ENCODE measurements at places on chromosomes 12 and 14.

- DNase-seq, result no peak
Observed at GRCh38 chr14:64000749-64001148, 147.9 kb downstream of the SYNE2 start.

GRCh38 chr12:82971584-82971983 lies 284.9 kb downstream of the TMTC2 start:
- no peak for DNase-seq

- DNase-seq, result peak; percentile 32
Observed at GRCh38 chr12:114625294-114625851, 58.6 kb downstream of the TBX3 start.

GRCh38 chr14:58887931-58888330 lies 250.2 kb downstream of the DACT1 start:
- DNase-seq, result no peak

GRCh38 chr12:56979628-56980027 lies 22.2 kb upstream of the RDH16 start:
- no peak for DNase-seq

GRCh38 chr14:54864526-54864925 lies 38.1 kb downstream of the GCH1 start:
- DNase-seq, result no peak

DNA sequence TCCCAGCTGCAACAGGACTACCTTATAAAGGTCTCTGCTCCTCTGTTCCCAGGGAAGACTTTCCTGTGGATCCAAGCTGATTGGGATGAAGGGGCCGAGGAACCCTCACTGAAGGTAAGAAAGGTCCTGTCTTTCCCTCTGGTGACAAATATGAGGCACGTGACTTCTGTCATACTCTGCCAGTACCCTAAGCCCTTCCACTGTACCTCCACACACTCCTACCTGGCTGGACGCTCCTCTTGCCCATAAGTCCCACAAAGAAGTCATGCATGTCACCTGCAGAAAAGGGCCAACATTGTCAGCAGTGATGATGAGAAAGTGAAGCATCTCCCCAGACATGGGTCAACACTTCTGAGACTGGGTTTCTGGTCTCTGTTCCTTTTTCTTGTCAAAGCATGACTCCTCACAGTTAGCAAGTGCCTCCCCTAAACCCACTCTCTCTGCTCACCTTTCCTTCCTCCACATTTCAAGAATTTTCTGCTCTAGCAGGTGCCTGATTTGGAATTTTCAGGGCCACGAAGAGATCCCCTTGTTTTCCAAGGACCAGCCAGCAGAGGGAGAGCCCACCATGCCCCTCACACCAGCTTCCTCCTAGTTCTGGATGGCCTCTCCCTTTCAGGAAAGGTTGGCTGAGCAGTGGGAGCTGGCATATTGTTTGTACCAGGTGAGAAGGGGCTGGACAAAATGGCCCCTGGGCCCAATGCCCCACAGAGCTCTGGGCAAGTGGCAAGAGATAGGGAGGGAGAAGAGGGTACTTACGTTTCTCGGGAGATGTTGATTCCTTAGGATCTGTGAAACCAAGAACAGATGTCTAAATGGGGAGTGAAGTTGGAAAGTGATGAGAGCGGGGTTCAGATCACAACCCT lies 3.5 kb downstream of the TAC3 start:
- DNase-seq, result no peak

- no peak for DNase-seq
Observed at GRCh38 chr12:31477687-31478086, 113.2 kb downstream of the DENND5B start.

DNA sequence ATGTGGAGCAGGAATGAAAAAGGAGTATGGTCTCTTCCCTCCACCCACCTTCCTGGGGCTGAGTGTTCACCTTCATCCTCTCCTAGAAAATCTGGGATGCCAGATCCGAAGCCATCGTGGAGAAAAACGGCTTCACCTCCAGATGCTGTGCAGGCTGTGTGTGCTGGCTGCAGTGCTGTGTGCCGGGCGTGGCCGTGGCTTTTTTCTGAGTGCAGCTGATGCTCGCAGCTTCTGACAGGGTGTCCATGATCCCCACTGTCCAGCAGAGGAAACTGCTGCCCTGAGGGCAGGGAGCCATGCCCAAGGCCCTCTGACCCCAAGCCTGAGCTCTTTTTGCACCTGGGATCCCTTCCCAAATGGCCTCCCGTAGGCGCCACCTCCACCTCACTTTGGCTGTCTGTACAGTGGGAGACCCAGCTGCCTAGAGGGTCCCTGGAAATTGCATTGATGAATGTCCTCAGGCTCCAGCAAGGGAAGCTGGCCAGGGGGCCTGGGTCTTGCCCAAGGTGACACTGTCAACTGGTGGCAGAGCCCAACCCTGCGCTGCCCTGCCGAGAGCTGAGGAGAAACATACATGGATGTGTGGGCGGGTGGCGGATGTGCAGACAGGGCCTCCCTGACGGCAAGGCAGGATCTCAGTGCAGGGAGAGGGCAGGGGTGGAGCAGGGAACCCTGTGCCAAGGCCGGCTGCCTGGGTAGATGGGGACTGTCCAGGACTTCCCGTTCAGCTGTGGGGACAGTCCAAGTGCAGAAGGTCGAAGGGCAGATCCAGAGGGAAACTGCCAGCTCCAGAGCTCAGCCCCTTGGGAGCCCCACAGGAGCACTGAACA lies 53.3 kb downstream of the BEGAIN start:
- no peak for DNase-seq

DNA sequence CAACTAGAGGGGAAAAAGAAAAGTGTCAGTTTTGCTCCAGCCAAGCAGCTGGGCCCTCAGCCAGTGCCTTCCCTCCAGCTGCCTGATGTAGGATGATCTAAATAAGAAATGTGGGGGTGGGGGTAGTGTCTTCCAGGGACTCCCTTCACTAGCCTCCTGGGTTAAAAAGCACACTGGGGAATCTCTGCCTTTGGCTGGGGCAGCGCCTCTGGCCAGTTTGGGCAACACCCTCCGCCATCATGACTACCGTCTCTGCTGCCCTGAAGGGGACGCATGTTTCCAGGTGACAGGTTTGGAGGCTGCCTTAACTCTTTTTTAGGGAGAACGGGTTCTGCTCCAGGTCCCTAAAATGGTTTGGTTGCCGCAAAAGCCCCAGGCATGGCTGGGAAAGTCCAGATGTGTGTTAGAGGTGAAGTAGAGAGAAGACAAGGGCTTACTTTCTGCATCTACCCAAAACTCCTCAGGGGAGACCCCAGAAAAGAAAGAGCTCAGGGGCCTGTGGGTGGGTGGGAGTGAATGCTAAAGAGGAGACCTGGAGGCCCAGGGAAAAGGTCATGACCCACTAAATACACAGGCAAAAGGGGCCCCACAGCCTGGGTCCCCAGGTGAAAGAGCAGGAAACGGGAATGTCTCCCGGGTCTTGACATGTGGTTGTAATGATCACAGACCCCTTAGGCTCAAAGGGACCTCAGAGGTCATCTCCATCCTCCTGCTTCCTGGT lies 132.8 kb upstream of the CCND2 start:
- DNase-seq, result no peak

GRCh38 chr14:52000019-52000582 lies 10.8 kb downstream of the RTRAF start:
- no peak for DNase-seq

GRCh38 chr14:103708750-103709187 lies 6.5 kb downstream of the XRCC3 start:
- no peak for DNase-seq

DNA sequence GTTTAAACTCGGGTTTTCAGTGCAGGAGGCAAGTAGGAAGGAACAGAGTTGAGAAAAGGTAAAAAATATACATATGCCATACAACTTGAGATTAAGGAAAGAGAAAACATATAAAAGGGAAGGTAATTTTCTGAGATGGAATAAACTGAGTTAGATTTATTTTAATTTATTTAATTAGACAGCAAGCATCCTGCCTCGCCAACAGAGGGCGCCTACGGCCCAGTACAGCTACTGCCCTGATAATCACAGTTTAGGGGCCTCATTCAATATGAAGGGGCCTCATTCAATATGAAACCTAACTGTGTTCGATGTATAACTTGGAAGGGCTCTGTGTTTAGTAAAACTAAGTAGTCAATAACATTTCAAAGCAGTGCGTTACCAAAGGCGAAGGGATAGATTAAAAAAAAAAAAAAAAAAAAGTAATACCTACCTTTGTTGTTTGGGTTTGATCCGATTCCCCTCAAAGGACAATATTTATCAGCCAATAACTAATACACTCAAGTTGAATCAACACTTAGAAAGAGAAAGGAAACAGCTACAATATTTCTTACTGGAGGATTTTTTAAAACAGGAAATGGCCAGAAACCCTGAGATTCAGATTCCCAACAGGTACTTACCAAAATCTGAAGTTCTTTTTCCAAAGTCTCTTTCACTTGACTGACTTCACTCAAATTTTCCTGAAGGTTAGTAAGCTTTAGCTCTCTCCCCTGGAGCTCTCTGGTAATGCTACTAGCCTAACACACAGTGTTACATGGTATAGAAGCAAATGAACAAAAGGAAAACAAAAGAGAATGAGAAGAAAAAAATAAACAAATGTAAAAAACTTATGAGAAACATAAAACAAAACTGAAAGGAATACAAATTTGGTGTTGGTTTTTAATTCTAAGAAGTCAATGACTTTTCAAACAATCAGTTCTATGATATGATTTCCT lies 70.0 kb upstream of the VPS33A start:
- DNase-seq, result peak; percentile 35

DNA sequence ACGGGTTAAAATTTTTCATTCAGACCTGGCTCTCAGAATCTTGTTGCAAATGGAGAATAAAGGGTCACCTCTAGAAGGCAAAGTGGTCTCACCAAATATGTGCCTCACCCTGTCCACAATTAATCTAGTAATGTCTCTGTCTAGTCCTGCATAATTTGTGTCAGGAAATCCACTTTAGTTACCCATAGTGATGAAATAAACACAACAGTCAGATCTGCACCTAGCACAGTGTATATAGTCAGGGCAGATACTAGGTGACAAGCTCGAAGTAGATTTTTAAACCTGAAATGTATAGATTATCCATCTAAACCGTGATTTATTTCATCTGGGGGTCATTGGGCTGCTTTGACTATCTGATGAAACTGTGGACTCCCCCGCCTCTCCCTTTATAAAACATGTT lies 15.9 kb upstream of the FLVCR2 start:
- no peak for DNase-seq

GRCh38 chr14:63659726-63660125 lies 18.1 kb upstream of the WDR89 start:
- no peak for DNase-seq

GRCh38 chr14:76489667-76490066 lies 113.7 kb downstream of the ESRRB start:
- DNase-seq, result no peak

DNA sequence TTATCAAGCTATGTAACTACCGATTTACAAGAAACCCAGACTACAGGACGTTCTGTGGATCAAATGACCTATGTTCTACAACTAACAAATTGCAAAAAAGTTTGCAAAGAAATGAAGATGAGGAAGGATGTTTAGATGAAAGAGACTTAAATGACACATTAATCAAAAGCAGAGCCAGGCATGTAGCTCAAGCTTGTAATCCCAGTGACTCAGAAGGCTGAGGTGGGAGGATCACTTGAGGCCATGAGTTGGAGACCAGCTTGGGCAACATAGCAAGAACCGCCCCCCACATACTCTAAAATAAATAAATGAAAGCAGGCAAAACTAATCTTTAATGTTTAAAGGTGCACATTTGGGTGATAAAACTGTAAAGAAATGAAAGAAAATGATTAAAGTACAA lies 331.9 kb downstream of the BTG1 start:
- DNase-seq, result no peak

DNA sequence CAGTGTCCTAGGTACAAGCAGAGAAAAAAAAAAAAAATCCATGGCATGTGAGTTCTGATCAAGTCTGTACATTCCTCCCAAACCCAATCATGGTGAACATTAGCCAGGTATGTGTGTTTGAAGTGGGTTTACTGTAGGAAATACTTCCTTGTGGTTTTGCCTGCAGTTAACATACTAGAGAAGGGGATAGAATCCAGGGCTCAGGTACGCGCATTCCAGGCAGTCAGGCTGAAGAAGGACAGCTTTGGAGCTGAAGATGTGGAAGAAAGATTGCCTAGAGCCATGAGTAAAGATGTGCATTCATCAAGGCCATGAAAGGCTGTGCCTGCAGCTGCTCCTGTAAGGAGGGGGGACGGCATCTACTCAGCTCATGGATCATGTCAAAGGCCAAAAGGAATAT lies 88.2 kb upstream of the NTF3 start:
- no peak for DNase-seq

GRCh38 chr12:93818488-93819049 lies 141.4 kb downstream of the CRADD start:
- DNase-seq, result no peak

DNA sequence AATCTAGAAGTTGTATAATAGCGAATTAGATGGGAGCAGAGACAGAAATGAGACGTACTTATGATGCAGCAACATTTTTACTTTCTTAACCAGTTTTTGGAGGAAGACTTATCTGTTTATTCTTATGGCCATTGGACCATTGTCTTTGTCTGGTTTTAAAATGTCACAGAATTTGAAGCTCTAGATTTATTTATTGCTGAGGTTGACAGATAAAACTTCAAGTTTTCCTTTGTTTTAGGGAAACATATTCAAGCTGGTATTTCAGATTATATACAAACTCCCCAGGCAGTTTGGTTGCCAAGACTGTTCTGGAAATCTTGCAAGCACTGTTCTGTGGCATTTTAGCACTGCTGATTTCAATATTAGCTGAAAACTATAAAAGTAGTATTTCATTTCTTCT lies 1021.7 kb downstream of the GALC start:
- no peak for DNase-seq

DNA sequence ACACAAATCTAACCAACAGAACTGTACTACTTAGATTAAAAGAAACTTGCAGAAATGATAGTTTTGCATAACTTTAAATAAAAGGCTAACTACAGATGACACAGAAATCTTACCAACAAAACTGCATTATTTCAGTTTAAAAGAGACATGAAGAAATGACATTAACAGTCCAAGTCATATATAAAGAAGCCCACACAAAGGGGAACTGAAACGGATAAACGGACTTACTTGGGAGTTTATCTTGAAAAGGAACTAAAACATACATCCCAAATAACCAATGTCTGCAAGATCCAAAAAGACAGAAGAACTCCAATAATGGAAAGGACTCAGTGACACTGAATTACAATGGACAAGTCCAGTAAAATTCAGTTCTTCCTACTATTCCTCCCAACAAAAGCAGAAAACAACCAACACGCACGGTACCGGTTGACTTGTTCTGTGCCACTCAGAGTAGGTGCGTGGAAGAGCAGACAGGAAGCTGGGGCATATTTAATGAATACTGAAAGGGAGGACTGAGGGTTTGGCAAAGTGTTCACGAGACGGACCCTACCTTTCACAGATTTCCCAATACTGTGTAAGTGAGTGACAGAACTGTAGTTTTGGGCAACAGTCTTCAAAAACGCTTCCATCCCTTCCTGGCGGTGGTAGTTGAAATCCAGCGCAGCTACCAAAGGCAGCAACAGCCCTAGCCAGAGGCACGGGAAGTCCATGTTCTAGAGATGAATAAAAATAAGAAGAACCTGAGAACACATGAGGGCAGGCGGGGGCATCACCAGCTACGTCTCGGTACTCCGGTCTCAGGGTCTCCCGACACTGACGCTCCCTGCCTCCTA lies 627 bp downstream of the CPM start:
- DNase-seq, result no peak

GRCh38 chr14:64115401-64115800 lies 178.8 kb downstream of the ESR2 start:
- DNase-seq, result no peak

GRCh38 chr14:20794644-20795369 lies 7.8 kb downstream of the RNASE1 start:
- DNase-seq, result no peak
